ENCODE measurements at places on chromosomes 5 and 9. TPM values are rescaled to one million over a fixed set of nuclear protein-coding genes. Genes with fewer than 3 reads are reported as not detected.

Gene SPAAR
- 3.2 TPM for polyA plus RNA-seq

Gene BARHL1
- not detected for polyA plus RNA-seq

Gene GCNT4
- polyA plus RNA-seq, result 0.65 TPM

Gene CCNJL
- polyA plus RNA-seq, result not detected

Gene ARHGEF39
- polyA plus RNA-seq, result 0.79 TPM

Gene LCN1
- polyA plus RNA-seq, result not detected

Gene TEX48
- not detected for polyA plus RNA-seq

Gene PTPN3
- 72.4 TPM for polyA plus RNA-seq

Gene CDH10
- polyA plus RNA-seq, result not detected

Gene PCDHB7
- 0.08 TPM for polyA plus RNA-seq

Gene AKNA
- 1.9 TPM for polyA plus RNA-seq

Gene SLC36A2
- polyA plus RNA-seq, result 2.7 TPM

Gene ADGRD2
- not detected for polyA plus RNA-seq

Gene PPP3R2
- not detected for polyA plus RNA-seq

Gene GGTA1
- polyA plus RNA-seq, result 3.9 TPM

Gene GOLM1
- polyA plus RNA-seq, result 3.6 TPM

Gene FBXO4
- 1.2 TPM for polyA plus RNA-seq

Gene PCDHA10
- not detected for polyA plus RNA-seq

Gene PLPP1
- 81.5 TPM for polyA plus RNA-seq

Gene ANKDD1B
- not detected for polyA plus RNA-seq

Gene ABLIM3
- 35.0 TPM for polyA plus RNA-seq

Gene WDR41
- polyA plus RNA-seq, result 17.1 TPM

Gene IRGM
- not detected for polyA plus RNA-seq

Gene ZNF658
- 1.2 TPM for polyA plus RNA-seq

Gene EXOSC2
- 15.5 TPM for polyA plus RNA-seq

Gene TCOF1
- polyA plus RNA-seq, result 18.3 TPM

Gene MYMK
- polyA plus RNA-seq, result 0.05 TPM

Gene MELK
- polyA plus RNA-seq, result not detected

Gene IL3
- not detected for polyA plus RNA-seq

All from psoas muscle (tissue), 8 donors.